ENCODE measurements at places on chromosomes 6 and 20.

- no peak for DNase-seq
These were observed 317.6 kb downstream of the RIMS1 start for GRCh38 chr6:72203983-72204382.

GRCh38 chr20:49508435-49509199 is 26.1 kb upstream of the KCNB1 start:
- DNase-seq, result no peak

DNA sequence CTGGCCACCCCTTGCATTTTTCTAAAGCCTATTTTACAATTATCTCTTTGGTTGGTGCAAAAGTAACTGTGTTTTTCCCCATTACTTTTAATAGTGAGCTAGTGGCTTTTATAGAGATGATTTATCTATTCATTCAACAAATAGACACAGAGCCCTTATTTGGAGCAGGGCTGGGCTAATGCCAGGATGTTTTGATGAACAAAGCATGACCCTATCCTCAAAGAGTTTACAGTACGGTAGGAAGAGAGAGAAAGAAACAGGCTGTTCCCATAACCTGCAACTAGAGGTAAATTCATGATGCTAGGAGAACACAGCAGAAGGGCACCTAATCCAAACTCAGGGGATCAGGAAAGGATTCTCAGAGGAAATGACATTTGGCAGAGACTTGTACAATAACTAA is 37.3 kb upstream of the UST start:
- DNase-seq, result no peak

- DNase-seq, result no peak
These were observed 16.1 kb upstream of the SPACA1 start for GRCh38 chr6:88031550-88031949.

DNA sequence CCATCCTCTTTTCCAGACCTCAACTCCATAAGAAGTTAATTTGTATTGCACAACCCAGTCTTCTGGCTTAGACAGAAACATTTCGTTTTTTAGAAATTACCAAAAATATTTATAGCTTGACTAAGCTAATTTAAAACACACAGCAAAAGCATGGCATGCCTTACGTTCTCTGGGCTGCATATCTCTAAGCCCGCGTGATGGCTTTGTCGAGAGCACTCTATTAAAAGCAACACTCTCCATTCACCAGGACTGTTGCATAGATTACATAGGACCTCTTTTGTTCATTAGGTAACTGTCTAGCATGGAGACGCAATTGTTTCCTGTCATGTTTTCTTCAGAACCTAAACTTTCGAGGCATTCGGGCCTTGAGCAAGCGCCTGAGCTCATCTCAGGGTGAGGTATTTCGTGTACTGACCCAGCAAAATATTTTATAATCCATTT is 104.5 kb downstream of the IBTK start:
- no peak for DNase-seq

GRCh38 chr6:7725412-7725811 is 487 bp upstream of the BMP6 start:
- no peak for DNase-seq

DNA sequence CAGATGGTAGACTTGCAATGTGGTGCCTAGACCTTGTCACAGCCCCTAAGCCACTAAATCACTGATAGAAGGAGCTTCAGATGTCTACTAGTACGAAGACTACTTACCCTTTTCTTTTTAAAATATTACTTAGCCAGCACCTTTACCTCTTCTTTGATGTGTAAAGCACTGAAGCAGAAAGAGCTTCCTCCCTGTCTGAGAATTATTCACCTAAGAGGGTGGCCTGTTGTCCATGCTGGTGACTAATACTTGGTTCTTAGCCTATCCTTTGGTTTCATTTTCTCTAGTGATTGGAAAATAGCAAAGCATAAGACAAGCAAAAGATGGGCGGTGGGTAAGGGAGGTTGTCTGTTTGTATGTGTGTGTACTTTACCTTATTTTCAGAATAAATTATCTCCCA is 794.6 kb downstream of the TFAP2A start:
- DNase-seq, result no peak

- no peak for DNase-seq
These were observed 389.0 kb upstream of the SYNCRIP start for GRCh38 chr6:86031713-86032112.

DNA sequence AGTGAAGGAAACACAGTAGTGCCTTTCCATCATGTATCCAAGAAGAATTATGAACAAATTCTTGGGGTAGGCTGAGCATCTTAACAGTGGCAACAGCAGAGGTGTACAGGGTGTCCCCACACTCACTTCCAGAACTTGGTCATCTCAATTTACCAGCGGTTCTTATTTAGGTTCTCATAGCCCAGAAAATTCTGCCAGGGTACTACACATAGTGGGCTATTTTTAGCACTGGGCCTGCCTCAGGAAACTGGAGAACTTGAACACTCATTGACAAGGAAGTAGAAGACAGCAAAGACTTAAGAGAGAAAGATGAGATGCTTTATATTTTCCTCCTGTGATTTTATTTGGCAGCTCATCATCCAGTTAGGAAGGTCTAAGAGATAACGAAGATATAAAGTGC is 71.8 kb upstream of the PHIP start:
- DNase-seq, result no peak

- peak; percentile 84 for DNase-seq
These were observed 13.7 kb upstream of the FAM83C start for GRCh38 chr20:35305682-35306556.

DNA sequence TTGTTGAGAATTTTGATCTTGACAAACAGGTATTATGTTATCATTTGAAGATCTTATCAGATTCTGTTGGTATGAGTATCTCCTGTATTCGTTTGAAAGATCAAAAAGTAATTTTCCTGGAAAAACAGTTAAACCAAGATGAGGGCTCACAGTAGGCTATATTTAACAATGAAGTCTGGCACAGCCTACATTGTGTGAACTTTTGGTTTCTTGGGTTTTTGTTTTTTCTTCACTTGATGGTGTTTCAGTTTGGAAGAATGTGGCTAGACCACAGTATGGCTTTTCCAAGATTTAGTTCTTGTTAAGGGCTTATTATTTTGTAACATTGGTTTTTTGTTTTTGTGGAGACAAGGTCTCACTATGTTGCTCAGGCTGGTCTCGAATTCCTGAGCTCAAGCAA is 306.4 kb downstream of the CDKAL1 start:
- no peak for DNase-seq

GRCh38 chr6:164072240-164072666 is 657.7 kb downstream of the QKI start:
- no peak for DNase-seq

DNA sequence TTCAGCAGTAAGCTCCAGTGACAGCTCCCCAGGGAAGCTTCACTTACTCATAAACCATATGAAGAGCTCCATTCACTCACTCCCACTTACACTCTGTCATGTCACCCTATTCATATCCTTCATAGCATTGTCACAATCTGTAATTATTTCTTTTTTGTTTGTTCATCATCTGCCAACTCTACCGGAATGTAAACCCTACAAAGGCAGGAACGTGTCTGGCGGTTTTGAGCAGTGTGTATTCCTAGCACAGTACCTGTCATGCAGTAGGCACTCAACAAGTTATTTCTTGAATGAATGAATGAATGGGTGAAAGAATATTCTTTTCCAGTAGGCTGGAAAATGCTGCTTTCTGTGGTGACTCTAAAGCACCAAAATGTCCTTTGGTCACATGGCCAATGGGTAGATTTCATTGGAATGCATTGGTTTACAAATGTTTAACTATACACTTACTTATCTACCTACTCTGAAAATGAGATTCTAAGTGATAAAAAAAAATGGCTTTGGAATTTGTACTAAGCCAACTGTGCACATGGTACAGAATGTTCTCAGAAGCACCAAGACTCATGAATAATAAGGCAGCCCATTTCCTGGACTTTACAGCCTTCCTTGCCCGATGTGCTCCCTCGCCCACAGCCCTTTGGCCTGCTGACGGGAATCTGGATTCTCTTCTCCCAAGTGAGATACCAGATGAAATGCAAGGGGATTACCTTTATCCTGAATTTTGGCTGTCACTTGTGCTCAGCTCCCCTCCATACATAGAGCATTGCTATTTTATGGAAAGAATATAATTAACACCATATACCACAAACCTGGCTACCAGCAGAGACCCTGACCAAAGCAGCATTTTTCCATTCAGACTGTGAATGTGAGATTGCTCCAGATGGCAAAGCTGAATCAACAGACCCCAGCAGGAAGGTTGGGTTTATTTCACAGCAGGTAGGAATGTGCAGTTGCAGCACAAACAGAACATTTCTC is 273.3 kb downstream of the ALDH8A1 start:
- DNase-seq, result no peak

GRCh38 chr6:28145231-28145630 is 3.5 kb downstream of the ZKSCAN8 start:
- DNase-seq, result no peak

- DNase-seq, result no peak
These were observed 77.6 kb downstream of the RNF182 start for GRCh38 chr6:14002176-14002947.

DNA sequence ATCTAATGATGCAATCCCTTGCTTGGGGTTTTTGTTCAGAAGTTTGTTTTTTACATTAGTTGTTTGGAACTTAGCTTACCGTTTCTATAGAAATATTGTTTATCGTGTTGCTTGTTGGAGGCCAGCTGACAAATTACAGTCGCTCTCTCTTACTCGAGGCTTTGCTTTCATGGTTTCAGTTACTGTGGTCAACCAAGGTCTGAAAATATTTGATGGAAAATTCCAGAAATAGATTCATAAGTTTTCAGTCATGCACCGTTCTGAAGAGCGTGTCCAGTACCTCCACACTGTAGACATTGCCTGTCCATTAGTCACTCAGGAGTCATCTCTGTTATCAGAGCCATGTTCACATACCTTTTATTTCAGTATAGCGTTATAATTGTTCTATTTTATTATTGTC is 47.9 kb downstream of the DEK start:
- DNase-seq, result no peak

DNA sequence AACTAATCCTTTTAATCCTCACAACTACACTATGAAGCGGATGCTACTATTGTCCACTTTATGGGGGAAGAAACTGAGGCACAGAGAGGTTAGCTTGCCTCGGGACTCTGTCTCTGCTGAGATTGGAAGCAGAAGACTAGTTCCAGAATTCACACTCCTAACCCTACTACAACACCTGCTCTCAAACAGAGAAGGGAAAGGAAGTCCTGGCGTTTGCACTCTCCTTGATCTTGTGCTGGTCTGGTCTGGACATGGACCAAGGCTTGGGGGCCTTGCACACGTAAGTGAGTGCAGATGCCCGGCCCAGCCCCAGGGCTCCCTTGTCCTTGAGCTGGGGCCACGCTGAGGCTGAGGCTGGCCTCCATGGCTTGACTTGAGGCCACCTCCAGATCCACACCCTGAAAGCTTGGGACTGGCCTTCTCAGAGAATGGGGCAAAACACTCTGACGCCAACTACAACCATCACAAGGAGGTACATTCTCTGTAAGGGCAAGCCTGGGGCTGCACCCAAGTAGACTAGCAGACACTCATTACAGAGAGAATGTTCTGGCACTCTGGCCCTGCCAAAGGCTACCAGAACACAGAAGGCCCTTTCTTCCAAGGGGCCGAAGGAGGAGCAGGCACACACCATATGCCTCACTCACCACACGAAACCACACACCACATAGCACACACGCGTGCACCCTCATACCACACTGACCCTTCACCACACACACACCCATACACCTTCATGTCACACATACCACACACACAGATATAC is 33.3 kb upstream of the EZR start:
- DNase-seq, result no peak

DNA sequence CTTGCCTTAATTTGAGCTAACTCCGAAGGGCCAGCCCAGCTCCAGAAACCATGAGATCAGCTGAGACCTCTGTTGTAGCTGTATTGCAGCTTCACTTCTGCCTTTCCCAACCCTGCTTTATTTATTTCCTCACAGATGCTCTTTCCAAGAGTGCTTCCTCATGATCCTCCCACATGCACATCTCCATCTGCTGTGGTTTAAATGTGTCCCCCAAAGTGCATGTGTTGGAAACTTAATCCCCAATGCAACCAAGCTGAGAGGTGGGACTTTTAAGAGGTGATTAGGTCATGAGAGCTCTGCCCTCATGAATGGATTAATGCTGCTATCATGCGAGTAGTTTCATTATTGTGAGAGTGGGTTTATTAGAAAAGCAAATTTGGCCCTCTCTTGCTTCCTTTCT is 164.4 kb upstream of the TAB2 start:
- DNase-seq, result no peak

DNA sequence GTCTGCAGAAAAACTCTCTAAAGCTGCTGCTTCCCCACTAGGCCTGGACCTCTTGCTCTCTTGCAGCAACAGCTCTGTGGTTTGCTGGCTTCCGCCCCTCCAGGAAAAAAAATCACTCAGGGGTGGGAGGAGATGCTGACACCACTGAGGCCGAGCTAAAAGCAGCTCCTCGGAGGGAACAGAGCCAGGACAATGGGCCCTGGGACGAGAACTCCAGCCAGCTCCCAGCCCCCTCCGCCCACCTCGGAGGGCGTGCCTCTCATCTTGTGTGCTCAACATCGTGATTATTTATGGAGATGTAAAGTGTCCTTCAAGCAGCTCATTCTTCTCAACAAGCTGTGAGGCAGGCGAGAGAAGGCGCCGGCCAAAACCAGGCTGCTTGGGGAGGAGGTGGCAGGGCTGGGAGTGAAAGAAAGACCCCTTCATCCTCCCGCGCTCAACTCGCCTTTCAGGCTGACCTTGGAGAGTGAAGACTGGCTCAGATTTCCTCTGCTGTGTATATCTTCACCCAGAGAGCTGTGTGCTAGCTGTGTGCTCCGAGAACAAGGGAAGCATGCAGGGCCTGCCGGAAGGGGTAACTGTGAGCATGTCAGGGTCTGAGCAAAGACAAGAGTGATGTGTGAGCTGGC is 53.5 kb upstream of the LRFN2 start:
- DNase-seq, result peak; percentile 5

DNA sequence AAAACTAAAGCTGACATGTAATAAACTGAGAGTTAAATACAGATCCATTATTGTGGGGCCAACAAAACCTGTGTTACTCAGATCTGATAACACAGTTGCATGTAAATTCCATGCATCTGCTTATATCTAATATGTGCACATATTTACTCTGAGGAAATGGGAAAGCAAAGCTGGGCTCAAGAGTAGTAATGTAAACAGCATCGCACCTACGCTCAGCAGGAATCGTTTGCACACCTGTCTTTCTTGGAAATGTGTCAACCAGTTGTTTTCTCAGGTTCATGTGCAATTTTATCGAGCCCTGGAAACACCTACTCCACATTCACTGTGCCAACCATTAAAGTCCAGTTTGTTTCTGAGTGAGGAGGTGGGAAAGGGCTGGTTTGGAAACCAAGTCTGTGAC is 80.3 kb upstream of the CNKSR3 start:
- no peak for DNase-seq

GRCh38 chr6:157637516-157637915 is 185.5 kb upstream of the SNX9 start:
- no peak for DNase-seq

- DNase-seq, result no peak
These were observed 179.5 kb downstream of the SOX4 start for GRCh38 chr6:21772884-21773575.

- no peak for DNase-seq
These were observed 91.2 kb upstream of the GLP1R start for GRCh38 chr6:38957426-38957825.
